ENCODE measurements at places on chromosomes 1 and 21.

GRCh38 chr1:242206994-242207393, 208.1 kb upstream of the MAP1LC3C start:
- DNase-seq, result no peak

GRCh38 chr1:243729956-243730355, 120.1 kb downstream of the AKT3 start:
- no peak for DNase-seq

DNA sequence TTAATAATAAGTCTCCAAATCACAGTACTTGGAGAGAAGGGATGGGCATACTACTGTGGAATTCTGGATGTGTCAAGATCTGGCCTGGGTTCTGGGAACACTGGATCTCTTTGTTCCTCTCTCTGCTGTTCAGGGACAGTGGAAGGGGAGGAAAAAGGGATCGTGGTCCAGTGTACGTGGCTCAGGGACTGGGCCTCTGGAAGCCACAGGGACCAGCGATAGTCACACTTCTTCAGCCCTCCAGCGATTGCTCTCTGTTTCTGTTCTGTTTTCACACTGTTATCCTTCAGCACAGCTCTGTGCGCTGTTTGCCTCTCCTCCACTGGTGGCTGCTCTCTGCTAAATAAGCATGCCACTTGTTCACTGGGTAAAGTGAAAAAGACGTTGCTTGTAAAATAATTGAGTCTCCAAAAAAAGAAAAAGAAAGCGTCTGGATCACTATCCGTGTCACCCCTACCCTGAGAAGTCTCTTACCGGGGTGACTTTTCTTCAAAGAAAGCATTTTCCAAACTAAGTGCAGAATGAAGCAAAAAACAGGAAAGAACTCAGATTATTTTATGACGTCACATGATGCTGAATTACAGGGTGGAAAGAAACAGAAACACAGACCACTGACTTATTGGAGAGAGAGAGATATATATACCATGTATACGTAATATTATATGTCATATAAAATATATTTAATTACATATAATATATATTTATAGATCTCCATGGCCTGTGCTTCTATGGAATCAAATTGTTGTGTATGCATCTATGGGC, 279.4 kb downstream of the RGS7 start:
- no peak for DNase-seq

DNA sequence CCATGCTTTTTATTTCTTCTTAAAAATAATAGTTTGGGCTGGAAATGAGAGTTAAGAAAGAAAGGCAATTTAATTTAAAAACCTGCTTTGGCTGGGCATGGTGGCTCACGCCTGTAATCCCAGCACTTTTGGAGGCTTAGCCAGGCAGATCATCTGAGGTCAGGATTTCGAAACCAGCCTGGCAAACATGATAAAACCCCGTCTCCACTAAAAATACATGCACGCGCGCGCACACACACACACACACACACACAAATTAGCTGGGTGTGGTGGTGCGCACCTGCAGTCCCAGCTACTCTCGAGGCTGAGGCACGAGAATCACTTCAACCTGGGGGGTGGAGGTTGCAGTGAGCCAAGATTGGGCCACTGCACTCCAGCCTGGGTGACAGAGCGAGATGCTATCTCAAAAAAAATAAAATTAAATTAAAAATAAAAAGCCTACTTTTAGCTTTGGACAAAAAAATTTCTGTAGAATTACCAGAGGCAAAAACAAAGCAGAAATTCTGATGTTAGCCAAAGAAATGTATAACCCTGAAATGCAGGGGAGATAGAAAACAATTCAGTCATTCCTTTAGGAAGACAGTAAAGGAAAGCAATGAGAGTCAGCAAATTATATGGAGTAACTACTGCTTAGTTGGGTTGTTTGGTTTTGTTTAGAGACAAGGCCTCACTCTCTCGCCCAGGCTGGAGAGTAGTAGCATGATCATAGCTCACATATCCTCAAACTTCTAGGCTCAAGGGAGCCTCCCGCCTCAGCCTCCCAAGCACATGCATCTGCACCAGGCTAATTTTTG, 15.7 kb upstream of the IPP start:
- no peak for DNase-seq

DNA sequence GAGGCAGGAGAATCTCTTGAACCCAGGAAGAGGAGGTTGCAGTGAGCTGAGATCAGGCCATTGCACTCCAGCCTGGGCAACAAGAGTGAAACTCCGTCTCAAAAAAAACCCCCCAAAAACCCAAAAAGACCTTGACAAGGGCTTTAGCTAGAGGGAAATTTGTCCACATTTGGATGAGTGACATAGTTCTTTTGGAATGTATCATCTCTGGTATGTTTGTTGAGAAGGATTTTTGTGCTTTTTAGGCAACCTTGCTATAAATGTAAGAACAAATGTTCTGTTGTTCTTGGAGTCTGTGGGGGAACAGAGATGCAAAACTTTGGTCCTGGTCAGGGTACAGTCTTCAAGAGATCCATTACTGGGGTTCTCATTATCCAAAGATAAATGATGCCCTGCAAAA, 28.9 kb downstream of the INAVA start:
- DNase-seq, result no peak

GRCh38 chr1:184695023-184695422, 59.6 kb downstream of the EDEM3 start:
- DNase-seq, result no peak

- DNase-seq, result no peak
These were observed 128.5 kb downstream of the ZNF281 start for GRCh38 chr1:200281201-200281835.

- no peak for DNase-seq
These were observed 503.2 kb upstream of the CAMK1G start for GRCh38 chr1:209080170-209080781.

DNA sequence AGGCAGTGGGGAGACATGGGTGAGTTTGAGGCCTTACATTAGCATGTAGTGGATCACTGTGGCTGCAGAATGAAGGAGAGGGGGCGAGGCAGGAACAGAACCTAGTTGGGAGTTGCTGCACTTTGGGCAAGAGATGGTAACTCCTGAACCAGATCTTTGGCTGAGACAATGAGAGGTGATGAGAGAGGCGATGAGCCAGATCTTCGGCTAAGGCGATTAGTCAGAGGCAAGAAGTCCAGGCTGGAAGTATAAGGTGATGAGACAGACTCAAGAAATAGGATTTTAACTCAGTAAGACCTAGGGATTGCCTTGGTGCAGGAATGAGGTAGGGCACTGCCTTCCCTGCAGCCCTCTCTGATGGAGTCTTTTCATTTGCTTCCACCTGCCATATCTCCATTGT, 9.1 kb upstream of the ARTN start:
- DNase-seq, result no peak
